ENCODE measurements at places on chromosomes 3 and 15.

DNA sequence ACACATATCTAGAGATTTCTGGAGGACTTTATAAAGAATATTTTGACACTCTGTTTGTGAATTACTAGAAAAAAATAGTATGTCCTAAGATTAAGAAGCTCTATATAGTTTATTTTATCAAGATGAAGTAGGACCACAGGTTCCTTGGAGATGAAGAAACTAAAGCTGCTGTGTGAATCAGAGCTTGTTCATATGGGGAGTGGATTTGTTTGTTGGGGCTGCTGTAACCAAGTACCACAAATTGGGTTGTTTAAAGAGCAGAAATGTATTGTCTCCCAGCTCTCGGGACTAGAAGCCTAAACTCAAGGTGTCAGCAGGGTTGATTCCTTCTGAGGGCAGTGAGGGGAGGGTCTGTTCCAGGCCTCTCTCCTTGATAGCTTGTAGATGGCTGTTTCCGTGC lies 270.6 kb upstream of the UMPS start:
- no peak for DNase-seq

GRCh38 chr3:9994086-9994844 lies 7.6 kb upstream of the EMC3 start:
- DNase-seq = no peak

DNA sequence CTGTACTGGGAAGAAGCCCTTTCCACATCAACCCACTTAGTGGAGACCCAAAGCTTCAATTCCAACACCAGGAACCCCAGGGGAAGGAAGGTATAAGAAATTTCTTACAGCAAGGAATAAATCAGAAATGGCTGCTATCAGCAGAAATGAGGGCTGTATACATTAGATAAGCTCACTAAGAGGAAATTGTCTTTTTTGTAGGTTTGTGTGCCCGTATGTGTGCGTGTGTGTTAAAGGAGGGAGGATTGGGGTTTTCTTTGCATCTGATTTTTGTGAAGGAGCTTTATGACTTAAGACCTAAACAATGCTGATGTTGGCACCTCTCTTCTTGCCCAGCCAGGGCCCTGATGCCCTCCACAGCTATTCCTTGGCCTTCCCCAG lies 18.6 kb downstream of the ARRDC4 start:
- DNase-seq = no peak

DNA sequence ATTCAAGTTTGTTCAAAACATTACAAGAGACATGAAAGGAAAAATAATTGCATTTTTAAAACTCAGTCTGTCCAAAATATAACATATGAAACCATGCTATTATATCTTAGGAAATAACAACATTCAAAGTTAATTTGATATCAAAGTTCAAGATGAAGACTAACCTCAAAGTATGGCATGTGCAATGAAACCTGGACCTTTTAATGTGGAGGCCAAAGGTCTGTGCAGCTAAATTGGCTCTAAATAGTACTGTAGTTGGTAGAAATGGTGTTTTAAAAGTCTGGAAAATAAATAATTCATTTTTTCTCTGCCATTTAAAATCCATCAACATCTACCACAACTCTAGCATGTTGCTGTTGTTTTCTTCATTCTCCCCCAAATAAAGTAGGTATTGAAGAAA lies 8.7 kb downstream of the GRAMD1C start:
- no peak for DNase-seq

- DNase-seq = no peak
These were observed 164.5 kb downstream of the IGF1R start for GRCh38 chr15:98812716-98813446.

- DNase-seq = no peak
These were observed 61.5 kb upstream of the CRBN start for GRCh38 chr3:3240986-3241385.

- DNase-seq = no peak
These were observed 276.4 kb downstream of the TBC1D5 start for GRCh38 chr3:17466028-17466427.

DNA sequence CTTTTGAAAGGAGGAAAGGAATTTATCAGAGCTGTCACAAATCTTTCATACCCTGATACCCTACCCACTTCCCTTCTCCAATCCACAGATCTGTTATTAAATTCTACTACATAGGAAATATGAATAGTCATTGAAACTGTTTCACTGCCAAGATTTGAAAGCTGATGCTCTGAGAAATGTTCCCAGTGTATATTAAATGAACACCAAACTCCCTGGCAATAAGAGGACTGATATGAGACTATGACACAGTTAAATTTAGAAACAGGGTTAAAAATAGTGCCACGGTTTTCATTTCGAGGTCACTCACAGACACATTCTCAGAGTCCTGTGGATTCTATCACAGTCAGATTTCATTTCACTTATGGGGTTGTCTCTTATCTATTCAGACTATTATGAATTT lies 27.2 kb upstream of the GBE1 start:
- peak; percentile 26 for DNase-seq

DNA sequence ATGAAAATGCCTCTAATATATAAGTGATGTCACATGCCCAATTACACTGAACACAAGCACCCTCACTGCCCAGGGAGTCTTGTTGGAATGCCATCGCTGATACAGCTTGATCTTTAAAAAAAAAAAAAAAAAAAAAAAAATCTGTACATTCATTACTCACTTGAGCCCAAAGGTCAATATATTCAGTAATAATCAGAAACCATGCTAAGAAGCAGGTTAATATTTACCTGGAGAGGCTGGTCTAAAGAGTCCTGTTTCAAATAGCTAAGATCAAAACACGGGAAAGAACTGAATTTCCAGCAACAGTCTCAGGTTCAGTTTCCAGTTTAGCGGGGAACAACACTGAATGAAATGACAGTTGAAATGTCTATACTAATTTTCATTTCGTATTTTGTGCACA lies 109.9 kb downstream of the UACA start:
- DNase-seq = no peak

DNA sequence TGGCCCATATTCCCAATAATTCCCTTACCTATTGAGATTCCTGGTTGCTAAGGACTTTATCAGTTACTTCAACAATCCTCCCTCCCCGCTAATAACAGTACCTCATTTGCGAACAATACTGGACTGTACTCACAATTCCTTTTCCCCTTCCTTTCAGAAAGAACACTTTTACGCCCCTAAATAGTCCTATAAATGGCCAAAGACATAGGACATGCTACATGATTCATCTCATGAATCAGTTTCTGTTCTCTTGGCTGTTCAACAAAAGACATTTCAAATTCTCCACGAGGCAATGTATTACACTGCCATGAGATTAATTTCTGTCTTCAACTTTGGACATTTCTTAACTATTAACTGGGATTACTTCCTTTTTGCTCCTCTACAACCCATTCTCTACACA lies 264.4 kb downstream of the TIGIT start:
- DNase-seq = no peak

DNA sequence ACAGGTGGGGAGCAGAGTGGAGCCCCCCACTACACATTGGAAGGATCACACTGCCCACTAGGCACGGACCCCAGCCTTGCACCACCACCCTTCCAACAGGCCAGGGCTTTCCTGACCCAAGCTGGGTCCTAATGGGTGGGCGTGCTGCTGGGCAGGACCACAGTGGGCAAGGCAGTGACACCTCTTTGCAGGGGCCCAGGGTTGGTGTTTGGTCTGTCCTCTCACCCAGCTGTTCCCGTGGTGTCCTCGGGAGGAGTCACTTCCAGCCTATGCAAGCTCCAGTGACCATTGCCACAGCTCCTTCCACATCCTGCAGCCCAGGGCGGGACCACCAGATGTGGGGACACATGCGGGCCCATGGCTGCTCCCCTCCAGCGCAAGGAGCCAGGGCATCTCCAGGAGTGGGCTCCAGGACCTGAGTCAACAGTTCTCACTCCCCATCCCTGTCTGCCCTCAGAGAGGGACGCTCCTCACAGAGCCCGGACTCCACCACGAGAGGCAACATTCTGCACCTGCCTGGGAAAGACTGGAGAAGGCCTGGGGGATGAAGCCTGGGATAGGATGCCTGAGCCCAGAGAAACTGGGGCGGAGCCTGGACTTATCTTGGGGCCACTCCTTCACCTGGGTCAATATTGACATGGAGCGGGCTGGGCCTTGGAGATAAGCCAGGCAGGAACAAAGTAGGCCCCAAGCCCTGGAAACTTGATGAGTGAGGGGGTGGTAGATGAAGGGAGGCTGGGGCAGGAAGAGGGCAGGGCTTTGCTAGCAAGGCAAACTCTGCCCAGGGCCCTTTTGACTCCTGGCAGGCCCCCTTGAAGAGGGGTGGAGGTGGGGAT lies 3.9 kb upstream of the VILL start:
- DNase-seq = no peak

- DNase-seq = no peak
These were observed 472.6 kb upstream of the CDIN1 start for GRCh38 chr15:36106640-36107335.

DNA sequence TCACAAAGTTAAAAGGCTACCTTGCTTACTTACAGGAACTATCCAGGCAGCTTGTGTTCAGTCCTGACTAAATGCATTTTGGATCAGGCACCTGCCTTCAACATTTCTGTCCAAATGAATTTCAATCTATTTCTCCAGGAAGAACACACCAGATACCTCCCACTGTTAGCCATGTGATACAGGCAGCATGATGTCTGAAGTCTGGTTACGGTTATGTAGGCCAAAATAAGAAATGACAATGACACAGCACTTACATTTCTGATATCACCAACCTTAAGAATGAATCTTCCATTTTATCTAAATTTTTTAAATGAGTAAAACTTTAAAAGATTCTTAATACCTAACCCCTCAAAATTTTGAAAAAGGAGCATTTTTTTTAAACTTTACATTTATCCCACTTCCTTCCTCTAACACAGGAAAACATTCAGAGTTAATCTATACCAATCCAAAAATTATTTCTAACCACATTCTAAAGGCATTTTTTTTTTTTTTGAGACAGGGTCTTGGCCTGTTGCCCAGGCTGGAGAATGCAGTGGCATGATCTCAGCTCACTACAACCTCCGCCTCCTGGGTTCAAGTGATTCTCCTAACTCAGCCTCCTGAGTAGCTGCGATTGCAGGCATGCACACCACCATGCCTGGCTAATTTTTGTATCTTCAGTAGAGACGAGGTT lies at the start of gene MAP4:
TSS of gene MAP4 (minus strand) at position 116 of the 673 bp plus-strand sequence. CDS start 17,556 bp downstream, outside the sequence.
- DNase-seq = no peak

DNA sequence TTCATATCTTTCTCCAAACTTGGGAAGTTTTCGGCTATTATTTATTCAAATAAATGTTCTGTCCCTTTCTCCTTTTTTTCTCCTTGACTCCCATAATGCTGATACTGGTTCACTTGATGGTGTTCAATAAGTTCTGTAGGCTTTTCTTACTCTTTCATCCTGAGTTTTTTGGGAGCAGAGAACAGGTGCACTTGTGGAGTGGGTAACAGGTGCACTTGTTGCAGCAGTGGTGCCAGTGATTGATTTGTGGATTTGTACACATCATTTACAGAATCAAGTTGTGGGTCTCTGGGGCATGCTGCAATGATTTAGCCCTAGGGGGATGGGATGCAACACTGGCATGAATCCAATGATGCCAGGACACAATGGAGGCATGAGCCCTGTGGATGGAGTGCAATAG lies 14.8 kb upstream of the OR5H1 start:
- no peak for DNase-seq

- no peak for DNase-seq
These were observed 31.9 kb upstream of the MCF2L2 start for GRCh38 chr3:183460081-183461055.

DNA sequence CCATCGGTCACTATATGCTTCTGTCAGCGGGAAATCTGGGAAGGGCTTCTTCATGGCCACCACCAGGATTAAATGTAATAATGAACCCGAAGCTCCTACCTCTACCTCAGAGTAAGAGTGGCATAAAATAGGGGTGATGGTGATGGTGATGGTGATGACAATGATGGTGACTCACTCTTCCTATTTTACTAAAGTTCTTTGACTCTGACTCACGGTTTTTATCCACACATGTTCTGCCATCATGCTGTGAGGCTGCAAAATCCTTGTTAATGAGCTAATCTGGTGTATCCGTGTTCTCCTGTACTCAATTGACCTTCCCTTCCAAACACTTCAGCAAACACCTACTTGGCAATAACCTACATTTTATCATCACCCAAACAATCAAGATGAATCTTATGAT lies 18.3 kb upstream of the FOXP1 start:
- DNase-seq = no peak

DNA sequence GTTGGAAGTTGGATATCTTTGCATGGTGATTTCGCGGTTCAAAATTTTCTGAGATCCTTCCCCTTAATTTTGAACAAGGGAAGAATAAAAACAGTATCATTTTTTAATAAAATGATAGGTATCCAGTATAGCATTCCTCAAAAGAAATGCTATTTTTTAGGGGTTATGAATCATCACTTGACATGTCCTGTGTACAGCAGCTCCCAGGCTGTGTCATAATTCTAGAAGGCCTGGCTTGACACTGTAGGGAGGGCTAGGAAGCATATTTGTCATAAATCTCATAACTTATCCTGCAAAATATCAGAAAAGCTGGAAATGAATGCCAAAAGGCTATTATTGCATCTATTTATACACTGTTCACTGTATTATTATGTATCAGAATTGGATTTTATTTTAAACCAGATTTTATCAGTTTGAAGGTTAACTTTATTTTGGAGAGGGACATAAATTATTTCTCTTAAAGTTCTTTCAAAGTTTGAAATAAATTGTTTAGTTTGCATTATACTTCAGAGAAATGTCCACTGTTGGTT lies 539.1 kb upstream of the ROBO2 start:
- DNase-seq = no peak

GRCh38 chr3:63861306-63861705 lies 2.3 kb downstream of the THOC7 start:
- DNase-seq = no peak

DNA sequence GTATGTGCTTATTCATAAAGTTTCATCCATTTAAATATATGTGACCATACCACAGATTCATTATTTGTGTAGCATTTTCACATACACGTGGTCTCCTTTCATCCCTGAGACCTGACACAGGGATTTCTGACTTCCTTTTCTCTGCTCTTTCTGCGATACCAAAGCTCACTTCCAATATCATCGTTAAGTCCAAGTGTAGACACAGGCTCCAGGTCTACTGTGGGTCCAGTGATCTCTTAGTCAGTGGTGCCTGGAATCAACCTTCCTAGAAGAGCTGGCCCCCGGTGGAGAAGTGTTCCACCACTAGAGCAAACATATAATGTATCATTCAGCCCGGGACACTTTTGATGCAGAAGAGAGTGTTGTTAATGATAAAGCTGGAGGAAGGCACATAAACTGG lies 72.4 kb downstream of the LDHAL6B start:
- DNase-seq = no peak

GRCh38 chr3:48503401-48504050 lies 448 bp downstream of the SHISA5 start:
- no peak for DNase-seq

Measured in GM13977 (cell line).